Natural killer cell treated with Interleukin-12 subunit alpha and Interleukin-12 subunit beta and Interleukin-15 and Interleukin-18, amount 100 ng/mL, for 72 hours (primary cell): ENCODE measurements at places on chromosomes 3 and 15. TPM values are rescaled to one million over a fixed set of nuclear protein-coding genes. Genes with fewer than 3 reads are reported as not detected.

The TJP1 gene
- total RNA-seq: not detected

The ATG3 gene
- total RNA-seq: 44.7 TPM

The PCOLCE2 gene
- not detected for total RNA-seq

The SLC22A14 gene
- total RNA-seq: not detected

The PIERCE2 gene
- total RNA-seq: not detected

The P2RY14 gene
- 2.1 TPM for total RNA-seq

The SLC15A2 gene
- 5.3 TPM for total RNA-seq

The FBXL2 gene
- not detected for total RNA-seq

The CCR5 gene
- total RNA-seq: 28.3 TPM

The SLC24A5 gene
- total RNA-seq: not detected

The TEX55 gene
- total RNA-seq: not detected

The ACTC1 gene
- total RNA-seq: not detected

The NEK10 gene
- total RNA-seq: 1.1 TPM

The SLC6A20 gene
- total RNA-seq: not detected

The GPR160 gene
- 12.1 TPM for total RNA-seq

The UBR1 gene
- total RNA-seq: 56.4 TPM

The TIGIT gene
- total RNA-seq: 15.7 TPM

The CHRNA3 gene
- total RNA-seq: not detected

The OIP5 gene
- total RNA-seq: 15.1 TPM

The TM4SF1 gene
- total RNA-seq: not detected

The CKMT1B gene
- not detected for total RNA-seq

The CAND2 gene
- 0.62 TPM for total RNA-seq

The USP50 gene
- total RNA-seq: not detected

The SPINT1 gene
- total RNA-seq: 1.5 TPM

The ARGFX gene
- total RNA-seq: not detected

The SLC30A4 gene
- total RNA-seq: 2.1 TPM

The CPLX3 gene
- total RNA-seq: 1.7 TPM

The WNT7A gene
- not detected for total RNA-seq

The DNAJB8 gene
- total RNA-seq: not detected

The AGBL1 gene
- total RNA-seq: not detected

The FEZF2 gene
- total RNA-seq: not detected

The SQOR gene
- 91.2 TPM for total RNA-seq
